ENCODE measurements at places on chromosomes 1 and 21.
A peak's percentile ranks its signal among the peaks of the same experiment; 100 is the strongest.

DNA sequence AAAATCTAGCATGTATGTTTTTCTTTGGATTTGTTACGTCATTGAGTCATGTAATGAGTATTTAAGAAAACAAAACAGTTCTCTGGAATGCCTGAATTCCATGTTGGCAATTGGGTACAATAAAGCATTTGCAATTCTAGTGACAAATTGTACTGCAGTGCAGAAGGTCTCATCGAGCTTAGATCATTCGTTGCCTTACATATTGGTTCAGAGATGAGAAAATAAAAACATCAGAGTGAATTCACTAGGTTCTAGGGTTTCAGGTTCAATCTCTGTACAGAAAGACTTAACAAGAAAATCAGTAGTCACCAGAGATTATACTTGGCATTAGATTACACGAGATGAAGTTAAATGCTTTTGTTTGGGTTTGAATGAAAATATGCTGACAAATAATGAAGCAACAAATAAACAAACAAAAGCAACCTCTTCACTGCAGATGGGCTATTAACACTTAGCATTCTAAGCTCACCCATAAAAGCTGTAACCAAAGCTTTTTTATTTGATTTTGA is 124.7 kb downstream of the RYR2 start:
- no peak for DNase-seq

- DNase-seq, result no peak
Measured at GRCh38 chr1:92709738-92710137, 75.2 kb downstream of the EVI5 start.

GRCh38 chr21:31410499-31411131 is 66.6 kb upstream of the TIAM1 start:
- no peak for DNase-seq

DNA sequence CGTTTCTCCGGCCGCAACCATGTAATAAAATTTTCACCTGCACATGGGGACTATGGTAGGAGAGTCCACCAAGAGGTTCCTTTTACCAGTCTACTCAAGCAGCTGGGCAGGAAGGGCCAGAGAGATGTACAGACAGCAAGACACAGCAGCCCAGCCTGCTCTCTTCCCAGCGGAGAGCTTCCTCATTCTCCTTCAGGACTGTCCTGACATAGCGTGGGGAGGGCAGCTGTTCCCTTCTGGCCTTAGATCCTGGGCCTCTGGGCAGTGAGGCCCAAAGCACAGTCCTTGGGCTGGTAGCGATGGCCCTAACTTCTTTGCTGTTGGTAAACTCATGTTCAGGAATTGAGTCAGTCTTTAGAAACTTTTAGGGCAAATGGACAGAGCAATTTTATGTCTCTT is 89.1 kb downstream of the BCAR3 start:
- DNase-seq, result no peak

GRCh38 chr1:110003747-110004428 is 19.3 kb downstream of the AHCYL1 start:
- no peak for DNase-seq

DNA sequence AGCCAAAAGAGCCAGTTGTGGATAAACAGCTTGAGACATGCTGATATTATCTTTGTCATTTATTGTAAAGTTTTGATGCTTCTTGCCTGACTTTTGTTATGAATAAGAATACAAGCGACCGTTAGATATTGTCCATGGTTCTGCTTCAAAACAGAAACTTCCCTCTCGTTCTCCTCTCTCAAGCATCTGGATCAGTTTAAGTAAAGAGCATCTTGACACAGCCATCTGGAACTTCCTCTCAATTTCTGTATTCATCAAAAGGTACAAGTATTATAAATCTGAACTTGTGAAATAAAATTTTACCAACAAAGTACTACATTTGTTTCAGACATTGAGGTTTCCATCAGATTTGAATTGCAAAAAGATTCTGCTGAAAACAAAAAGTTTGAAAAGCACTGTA is 36.4 kb upstream of the CLDN14 start:
- DNase-seq, result no peak

DNA sequence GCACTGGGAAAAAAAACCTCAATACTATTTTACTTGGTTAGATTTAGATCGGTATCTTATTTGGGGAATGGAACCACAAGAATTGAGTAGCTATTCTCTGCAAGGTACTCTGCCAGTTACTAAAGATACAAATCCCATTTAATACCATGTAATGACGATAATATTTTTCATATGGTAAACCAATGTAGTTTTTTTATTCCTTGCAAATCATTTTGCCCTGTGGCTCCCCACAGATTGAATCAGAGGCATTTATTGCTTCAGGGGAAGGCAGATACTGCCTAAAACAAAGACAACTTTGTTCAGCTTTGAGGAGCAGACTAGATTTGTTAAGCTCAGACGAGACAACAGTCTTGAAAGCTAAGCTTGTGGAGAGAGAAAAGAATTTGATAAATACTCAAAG is 226.7 kb upstream of the RUNX1 start:
- no peak for DNase-seq

- DNase-seq, result no peak
Measured at GRCh38 chr1:17340358-17340757, 31.6 kb upstream of the PADI6 start.

DNA sequence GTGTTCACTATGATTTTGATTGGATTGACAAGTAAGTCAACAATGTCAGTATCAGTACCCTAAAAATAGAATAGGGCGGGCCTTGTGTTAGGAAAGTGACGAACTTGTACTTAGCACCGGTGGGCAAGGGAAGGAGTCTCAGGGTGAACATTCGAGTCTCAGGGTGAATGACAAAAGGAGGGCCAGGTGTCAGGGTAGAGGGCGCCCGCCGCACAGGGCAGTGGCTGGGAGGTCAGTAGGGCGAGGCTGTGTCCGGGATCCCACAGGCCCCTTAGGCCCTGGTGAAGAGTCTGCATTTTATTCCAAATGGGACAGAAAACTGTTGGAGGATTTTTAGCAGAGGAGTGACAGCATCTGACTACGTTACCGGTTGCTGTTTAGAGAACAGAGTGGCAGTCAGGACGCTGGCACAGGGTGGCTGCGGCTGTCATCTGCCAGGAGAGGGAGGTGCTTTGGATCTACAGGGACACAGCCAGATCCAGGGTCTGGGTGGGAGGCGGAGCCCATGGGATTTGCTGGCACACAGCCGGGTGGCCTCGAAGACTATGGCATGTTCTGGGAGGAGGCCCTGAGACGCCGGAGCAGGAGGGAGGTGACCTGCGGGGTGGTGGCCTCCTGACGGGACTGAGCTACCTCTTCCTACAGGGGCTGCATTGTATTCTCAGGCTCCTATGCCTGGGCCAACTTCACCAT is 11.0 kb downstream of the AGTRAP start:
- DNase-seq, result no peak

GRCh38 chr1:53134042-53134485 is 8.4 kb downstream of the SLC1A7 start:
- DNase-seq, result no peak

DNA sequence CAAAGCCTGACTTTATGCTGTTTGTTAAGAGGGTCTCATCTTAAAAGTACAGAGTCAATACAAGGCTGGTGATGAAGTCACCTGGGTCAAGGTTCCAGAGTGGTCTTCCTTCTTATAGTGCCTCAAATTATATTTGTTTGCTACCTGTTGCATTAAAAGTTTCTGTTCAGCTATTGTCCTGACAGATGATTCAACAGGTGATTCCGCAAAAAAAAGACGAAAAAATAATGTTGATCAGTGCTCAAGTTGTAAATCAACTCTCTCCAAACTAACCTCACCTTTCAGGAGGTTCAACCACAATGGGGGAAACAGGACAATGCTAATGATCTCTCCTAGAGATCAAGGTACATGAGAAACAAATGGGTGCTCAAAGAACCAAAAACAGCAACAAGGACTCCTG is 35.7 kb downstream of the HSF2BP start:
- DNase-seq, result no peak

DNA sequence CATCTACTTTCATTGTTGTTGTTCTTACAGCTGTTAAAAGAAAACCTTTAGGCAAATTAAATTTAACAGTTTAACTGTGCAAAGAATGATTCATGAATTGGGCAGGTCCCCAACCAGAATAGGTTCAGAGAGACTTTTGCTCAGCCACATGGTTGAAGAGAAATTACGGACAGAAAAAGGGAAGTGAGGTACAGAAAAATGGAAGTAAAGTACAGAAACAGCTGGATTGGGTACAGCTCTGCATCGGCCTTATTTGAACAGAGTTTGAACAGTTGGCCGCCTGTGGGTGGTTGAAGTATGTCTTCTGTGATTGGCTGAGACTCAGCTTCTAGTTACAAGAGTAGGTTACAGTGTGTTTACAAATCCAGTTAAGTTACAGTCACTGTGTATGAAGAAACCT is 210.1 kb downstream of the FGGY start:
- DNase-seq, result no peak

GRCh38 chr21:44366586-44367211 is 13.3 kb downstream of the TRPM2 start:
- no peak for DNase-seq

GRCh38 chr21:46545911-46546310 is 59.0 kb downstream of the S100B start:
- DNase-seq, result no peak

DNA sequence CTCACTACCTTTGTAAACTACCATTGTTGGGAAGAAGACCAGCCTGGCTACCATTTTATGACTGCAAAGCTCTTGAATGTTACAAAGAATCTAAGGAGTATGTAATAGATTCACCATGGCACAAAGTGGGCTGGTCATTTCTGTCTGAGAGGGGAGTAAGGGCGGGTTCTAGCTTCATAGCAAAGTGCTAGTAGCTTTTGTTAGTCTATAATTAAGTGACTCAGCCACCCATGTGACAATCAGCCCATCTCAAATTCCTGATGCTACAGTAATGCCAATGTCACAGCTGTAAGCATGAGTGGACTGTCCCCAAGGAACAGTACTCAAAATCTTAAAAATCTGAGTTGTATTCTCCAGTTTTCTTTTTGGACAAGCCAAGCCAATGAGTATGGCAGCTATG is 15.4 kb upstream of the OTUD3 start:
- no peak for DNase-seq

DNA sequence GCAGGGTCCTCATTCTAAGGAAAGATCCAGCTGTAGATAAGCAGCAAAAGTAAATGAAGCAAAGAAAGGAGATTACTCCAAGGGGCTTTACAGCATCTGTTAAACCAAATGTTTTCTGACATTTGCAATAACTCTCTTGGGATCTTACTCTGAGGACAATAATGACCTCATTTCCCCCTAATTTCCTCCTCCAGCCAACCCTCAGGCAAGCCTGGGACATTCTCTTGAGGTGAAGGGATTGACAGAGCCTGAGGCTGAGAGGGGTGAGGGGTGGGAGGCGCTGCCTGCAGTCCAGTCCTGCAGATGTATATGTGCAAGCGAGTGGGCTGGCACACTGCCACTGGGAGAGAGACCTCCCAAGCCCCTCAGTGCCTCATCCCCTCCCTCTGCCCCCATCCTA is 40.5 kb upstream of the NEK2 start:
- DNase-seq, result no peak

GRCh38 chr21:46431884-46432488 is 26.7 kb upstream of the DIP2A start:
- DNase-seq, result peak; percentile 25

- DNase-seq, result no peak
Measured at GRCh38 chr1:147611021-147611426, 59.3 kb downstream of the ACP6 start.
